ENCODE measurements at places on chromosomes 2 and 18.

DNA sequence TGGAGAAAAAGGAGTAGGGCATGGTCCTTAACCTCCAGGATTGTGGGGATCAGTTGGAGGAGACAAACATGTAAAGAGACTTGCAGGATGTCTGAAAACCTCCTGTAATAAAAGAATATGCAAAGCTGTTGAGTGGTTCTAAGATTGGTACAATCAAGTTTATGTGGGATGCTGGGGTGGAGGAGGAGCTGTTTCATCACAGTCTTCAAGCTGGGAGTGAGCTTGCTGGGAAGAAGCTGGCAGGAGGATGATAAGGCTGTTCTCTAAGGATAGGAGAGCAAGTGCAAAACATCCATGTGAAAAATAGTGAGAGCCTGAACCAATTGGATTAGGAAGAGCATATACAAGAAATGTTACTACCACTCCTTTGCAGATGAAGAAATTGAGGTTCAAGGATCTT lies 161.9 kb upstream of the CRIM1 start:
- DNase-seq, result no peak

DNA sequence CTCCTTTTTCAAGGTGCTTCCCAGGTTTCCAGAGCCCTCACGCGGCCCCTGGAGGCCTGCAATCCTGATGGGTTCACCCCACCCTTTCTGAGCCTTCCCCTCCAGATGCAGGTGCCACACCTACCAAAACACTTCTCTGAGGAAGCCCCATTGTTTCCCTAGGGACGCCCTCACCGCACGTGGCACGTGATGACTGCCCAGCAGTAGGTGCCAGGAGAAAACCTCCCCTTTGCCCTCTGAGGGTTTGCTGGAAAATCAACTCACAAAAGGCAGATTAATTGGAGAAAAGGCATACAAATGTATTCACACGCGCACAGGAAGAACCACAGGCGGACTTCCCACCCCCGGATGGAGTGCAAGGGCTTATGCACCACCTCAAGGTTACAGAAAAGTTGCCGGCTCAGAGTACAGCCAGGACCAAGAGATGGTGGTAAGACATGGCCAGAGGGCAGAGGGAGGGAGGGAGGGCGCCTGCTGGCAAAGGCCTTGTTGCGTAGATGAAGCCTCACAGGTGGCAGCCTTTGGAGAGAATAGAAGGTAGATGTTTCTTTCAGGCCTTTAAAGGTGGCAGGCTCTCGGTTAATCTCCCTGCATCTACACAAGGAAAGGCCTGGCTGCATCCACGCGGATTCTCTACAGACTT lies 269.4 kb upstream of the RAB6C start:
- no peak for DNase-seq

GRCh38 chr2:36354811-36355150 lies 797 bp upstream of the CRIM1 start:
- DNase-seq, result no peak

GRCh38 chr18:12946549-12947284 lies 1.1 kb upstream of the SEH1L start:
- peak; percentile 94 for DNase-seq

- no peak for DNase-seq
Measured at GRCh38 chr2:195642679-195643068, 14.4 kb upstream of the SLC39A10 start.

DNA sequence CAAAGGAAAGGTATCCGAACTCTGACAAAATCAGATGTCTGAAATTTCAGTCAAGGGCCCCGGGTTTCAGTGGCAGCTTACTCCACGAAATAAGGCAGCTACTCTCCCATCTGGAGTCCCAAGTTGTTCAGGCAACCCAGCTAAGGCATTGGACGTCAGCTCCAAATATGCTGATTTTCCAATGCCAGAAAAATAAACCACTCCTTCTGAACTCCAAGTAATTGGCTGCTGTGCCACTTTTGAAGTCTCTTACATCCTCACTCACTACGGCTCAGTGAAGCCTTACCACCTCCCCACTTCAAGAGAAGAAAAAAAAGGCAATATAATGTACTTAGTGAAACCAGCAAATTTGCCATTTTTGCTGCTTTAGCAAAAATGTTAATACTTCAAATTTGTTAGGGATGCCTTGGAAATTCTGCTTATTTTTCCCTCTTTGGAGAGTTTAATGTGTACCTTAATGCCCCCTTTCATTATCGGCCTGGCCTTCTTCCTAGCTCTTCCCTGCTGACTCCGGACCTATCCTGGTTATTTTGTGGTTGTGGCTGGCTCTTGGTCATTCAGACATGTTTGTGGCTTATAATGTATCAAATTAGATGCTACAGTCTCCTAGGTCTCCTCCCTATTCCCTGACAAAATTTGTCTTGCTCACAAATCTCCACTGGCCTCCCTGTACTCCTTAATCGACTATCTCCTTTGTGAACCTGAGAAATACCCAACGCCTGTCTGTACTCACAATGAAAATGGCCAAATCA lies 589.2 kb upstream of the ZEB2 start:
- no peak for DNase-seq

GRCh38 chr18:46040747-46041104 lies 31.3 kb downstream of the PSTPIP2 start:
- DNase-seq, result no peak

- peak; percentile 98 for DNase-seq
Measured at GRCh38 chr2:215728504-215729065, 284.8 kb downstream of the MREG start.

- no peak for DNase-seq
Measured at GRCh38 chr18:31741097-31741735, 19.5 kb downstream of the SLC25A52 start.

Measured in AG09309 (cell line).